Cortex of kidney (tissue), 1 donor: ENCODE measurements at places on chromosomes 1 and 21.

DNA sequence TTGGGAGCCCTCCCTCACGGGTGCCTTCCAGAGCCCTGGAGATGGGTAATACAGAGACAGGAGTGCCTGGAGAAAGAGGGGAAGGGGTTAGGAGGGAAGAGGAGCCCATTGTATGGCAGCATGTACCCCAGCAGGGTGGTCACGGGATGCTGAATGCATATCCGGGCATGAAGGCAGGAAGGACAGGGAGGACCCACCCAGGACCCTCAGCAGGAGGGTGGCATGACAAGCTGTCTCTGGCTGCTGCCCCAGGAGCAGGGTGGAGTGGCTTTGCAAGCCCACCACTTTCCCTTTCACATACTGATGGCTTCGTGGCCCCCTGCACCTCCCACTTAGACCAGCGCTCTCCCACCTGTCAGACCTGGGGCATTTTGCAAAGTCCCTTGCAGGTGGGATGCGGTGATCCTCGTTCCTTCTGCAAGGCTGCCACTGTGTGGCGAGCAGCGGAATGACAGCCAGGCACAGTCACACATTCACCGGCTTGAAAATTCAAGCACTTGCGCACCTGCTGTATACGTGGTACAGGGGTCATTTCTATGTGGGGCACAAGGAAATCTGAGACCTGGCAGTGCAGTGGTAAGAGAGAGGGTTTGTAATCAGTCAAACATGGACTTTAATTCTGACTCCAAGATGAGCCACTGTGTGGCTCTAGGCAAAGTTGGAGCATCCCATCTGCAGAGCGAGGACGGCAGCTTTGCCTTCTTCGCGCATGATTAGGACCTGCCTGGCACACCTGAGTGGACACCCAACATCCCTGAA, 53.2 kb upstream of the TMEM51 start:
- no peak for DNase-seq

- DNase-seq: no peak
Observed at GRCh38 chr1:12341667-12342066, 111.8 kb downstream of the VPS13D start.

- no peak for DNase-seq
Observed at GRCh38 chr1:192941722-192942411, 117.3 kb downstream of the UCHL5 start.

- no peak for DNase-seq
Observed at GRCh38 chr1:211932933-211933254, 102.3 kb upstream of the LPGAT1 start.

DNA sequence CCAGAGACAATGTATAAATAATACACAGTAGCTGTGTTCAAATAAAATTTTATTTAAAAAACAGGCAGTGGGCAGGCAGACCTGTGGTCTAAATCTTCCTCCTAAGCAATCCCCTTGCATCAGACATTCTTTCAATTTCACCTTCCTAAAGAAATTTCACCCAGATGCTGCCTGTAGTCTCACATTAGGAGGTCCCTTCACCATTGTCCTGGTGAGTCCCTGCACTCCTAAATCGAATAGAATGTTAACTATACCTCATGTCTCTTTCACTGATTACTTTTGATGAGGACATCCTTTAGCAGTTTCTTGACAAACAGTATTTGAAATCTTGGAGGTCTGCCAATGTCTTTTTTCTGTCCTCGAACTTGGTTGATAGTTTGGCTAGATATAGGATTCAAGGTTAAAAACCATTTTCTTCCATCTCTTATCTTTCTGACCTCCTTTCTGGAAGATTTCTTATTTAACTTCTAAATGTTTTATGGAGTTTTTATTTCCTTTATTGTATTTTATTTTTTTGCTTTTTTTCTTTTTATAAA, 77.5 kb downstream of the LPGAT1 start:
- no peak for DNase-seq

GRCh38 chr1:110433803-110434202, 17.1 kb upstream of the PROK1 start:
- no peak for DNase-seq

DNA sequence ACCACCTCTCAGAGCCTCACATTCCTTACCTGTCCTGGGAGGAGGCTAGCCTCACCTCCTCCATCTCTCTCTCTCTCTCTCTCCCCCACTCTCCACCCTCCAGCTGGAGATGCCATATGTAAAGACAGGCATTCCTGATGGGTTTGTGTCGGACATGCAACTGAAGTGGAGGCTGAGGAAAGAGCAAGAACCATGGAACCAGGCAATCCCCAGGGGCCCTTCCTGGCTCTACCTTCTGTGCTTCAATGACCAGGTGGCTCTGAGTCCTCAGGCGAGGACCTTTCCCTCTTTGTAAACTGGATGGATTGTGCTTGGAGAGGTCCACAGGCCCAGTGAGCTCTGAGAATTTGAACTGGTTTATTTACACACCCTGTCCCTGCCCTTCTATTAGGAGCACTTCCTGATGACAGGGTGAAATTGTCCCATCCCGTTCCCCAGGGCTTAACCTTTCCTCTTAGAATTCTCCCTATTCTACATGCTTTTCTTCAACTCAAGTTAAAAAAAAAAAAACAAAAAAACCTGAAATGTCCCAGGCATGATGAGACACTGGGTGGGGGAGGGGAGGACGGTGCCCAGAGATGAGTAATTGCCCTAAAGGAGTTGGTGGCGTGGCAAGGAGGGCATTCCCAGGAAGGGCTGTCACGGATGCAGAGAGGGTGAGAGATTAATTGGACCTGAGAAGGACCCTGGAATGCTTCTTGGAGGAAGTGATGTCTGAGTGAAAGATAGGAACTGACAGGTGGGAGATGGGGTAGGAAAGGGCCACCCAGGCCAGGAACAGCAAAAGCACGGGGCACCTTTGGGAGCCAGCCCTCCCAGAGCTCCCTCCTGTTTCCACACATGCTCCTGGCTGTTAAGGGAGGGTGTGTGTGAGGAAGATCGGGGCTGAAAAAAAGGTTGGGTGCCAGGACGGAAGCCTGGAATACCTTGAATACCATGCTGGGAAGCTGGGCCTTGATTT, 50.2 kb upstream of the WASF2 start:
- DNase-seq: no peak

DNA sequence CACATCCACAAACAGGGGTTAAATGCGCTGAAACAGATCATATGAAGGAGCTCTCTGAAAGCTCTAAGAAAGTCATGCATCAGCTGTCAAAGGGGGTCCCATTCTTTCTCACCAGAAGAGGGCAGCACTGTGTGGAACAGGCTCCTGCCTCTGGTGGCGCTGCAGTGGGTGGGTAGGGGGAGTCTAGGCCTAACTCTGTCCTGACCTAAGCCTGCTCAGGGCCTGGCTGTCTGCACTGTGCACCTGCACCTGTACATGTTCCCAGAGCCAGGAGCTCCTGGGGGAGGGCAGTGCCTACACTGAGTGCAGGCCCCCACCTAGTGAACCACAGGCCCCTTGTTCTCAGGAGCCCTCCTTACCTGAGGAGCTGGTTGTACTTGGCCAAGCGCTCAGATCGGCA, 16.0 kb downstream of the ENO1 start:
- DNase-seq: no peak

- no peak for DNase-seq
Observed at GRCh38 chr1:107879927-107880326, 85.1 kb downstream of the VAV3 start.

GRCh38 chr1:18155881-18156385, 48.3 kb downstream of the IGSF21 start:
- no peak for DNase-seq

DNA sequence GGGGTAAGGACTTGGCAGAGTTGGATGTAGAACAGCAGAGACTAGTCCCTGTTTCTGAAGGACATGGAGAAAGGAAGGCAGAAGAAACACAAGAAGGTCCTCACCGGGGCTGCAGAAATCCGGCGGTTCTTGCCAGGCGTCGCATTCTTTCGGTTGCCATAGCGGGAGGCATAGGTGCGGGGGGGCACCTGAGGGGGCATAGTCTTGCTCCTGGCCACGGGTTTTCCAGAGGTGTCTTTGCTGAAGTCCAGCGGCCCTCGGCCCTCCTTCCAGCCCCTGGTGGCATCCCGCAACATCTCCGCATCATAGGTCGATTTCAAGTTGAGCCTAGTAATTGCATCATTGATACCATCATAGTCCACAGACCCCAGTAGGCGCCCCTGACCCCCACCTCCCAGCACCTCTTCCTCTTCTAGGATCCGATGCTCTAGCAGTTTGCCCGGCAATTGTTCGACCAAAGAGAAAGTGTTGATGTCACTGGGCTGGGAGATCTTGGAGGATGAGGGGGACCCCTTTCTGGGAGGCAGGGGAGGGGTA, 25.8 kb downstream of the PIK3C2B start:
- no peak for DNase-seq

GRCh38 chr1:240092301-240093119, 827 bp downstream of the FMN2 start:
- DNase-seq: no peak

DNA sequence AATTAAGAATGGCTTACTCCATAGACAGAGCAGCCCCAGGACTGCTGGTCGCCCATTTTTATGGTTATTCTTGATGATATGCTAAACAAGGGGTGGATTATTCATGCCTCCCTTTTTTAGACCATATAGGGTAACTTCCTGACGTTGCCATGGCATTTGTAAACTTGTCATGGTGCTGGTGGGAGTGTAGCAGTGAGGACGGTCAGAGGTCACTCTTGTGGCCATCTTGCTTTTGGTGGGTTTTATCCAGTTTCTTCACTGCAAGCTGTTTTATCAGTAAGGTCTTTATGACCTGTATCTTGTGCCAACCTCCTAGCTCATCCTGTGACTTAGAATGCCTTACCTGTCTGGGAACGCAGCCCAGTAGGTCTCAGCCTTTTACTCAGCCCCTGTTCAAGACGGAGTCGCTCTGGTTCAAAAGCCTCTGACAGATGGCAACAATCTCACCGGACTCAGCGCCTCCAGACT, 5.2 kb upstream of the AGPAT3 start:
- DNase-seq: no peak

GRCh38 chr1:165856021-165856420, 28.6 kb downstream of the UCK2 start:
- DNase-seq: no peak

DNA sequence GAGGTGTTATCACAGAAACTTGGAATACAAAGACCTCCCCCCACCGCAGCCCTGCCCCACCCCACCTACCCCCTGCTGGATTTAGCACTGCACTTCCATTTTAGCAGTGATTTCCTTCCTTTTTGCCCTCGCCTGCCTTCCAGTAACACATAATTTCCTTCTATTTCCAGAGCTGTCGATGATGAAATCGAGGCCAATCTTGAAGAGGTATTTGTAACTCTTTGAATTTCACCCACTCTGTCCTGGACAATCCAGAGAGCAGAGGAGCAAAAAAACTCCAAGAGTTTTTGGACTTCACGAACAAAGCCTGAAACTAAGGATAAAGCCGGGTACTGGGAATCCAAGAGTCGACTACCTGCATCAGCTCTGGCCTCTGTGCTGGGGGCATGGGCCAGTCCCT, 49.1 kb downstream of the CAPN2 start:
- DNase-seq: no peak

DNA sequence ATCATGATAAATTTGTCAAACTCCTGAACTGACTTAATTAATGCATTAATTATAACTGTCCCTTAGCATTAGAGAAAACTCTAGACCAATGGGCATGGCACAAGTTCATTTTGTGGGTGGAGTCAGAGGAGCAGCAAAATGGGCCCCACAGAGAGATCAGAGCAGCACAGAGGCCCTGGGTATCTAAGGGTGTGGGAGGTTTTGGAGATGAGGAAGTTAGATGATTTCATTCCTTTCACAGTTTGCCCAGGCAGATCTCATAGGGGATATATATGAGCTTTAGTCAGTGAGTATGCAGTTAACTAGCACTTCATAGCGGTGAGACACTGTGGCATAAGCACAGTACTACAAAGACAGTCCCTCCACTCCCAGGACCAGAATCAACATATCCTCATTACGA, 117.3 kb downstream of the MAB21L3 start:
- no peak for DNase-seq

- DNase-seq: no peak
Observed at GRCh38 chr1:30384286-30385245, 338.8 kb downstream of the MATN1 start.

GRCh38 chr1:158011714-158012113, 18.3 kb downstream of the KIRREL1 start:
- DNase-seq: no peak

DNA sequence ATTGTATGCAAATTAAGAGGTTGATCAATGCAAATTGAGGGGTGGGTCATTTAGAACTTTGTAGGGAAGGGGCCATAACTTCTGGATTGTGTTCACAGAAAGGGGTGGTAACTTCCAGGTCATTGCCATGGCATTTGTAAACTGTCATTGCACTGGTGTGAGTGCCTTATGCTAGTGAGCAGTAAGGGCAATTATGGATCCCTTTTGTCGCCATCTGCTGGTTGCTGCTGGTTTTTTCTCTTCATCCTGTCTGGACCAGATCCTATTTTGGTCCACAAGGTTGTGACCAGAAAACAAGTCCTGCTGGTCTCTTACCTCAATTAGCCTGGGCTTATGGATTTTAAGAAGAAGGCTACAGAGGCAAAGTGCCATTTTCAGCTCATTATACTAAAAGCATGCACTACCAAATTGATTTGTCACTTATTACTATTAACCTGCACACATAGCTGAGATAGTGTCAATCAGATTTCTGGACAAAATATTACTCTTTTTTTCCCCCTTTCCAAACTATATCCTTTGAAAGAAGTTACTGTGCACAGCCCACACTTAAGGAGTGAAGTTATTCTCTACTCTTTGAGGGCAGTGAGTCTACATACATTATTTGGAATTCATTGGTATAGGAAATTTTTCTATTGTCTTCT, 196.2 kb downstream of the ZC3H11B start:
- DNase-seq: no peak

DNA sequence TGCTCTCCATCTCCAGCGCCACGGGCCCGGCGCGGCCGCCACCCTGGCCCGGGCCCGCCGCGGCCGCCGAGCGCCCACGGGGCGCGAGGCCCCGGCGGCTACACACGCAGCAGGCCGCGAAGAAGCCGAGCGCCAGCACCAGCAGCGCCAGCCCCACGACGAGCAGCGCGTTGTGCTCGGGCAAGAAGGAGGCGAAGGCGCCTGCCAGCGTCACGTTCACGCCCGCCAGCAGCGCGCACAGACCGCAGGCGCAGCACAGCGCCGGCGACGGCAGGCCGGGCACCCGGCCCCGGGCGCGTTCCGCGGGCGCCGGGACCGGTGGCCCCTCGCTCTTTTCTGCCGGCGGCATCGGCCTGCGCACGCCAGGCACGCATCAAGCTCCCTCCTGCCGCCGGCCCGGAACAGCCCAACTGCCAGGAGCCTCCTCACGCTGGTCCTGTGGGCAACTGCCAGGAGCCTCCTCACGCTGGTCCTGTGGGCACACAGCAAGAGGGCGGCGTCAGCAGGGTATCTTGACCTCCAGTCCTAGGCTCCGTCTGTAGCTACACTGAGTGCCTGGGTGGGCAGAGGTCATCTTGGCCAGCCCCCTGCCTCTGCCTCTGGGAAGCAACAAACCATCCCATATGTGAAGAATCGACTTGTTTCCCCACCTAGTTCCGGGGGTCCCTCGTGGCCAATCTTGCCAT, 18.1 kb downstream of the KNCN start:
- no peak for DNase-seq

DNA sequence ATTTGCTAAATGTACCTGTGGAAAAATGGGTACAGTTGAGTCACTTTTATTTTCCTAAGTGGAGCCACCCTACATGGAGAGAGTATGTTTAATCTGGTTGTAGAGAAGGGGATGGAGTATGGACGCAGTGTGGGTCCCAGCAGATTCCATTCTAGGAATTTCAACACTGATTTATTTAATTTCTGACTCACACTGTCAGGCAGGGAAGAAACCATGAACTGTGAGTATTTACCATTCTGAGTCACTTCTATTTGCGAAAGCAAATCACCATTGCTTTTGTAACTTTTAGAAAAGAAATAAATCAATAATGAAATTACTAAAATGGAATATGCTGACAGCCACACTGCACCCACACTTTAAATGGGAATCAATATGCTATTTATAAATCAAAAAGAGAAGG, 339.0 kb downstream of the DSCAM start:
- no peak for DNase-seq
